KG1 (cell line): ENCODE measurements at places on chromosomes 16 and 17.

DNA sequence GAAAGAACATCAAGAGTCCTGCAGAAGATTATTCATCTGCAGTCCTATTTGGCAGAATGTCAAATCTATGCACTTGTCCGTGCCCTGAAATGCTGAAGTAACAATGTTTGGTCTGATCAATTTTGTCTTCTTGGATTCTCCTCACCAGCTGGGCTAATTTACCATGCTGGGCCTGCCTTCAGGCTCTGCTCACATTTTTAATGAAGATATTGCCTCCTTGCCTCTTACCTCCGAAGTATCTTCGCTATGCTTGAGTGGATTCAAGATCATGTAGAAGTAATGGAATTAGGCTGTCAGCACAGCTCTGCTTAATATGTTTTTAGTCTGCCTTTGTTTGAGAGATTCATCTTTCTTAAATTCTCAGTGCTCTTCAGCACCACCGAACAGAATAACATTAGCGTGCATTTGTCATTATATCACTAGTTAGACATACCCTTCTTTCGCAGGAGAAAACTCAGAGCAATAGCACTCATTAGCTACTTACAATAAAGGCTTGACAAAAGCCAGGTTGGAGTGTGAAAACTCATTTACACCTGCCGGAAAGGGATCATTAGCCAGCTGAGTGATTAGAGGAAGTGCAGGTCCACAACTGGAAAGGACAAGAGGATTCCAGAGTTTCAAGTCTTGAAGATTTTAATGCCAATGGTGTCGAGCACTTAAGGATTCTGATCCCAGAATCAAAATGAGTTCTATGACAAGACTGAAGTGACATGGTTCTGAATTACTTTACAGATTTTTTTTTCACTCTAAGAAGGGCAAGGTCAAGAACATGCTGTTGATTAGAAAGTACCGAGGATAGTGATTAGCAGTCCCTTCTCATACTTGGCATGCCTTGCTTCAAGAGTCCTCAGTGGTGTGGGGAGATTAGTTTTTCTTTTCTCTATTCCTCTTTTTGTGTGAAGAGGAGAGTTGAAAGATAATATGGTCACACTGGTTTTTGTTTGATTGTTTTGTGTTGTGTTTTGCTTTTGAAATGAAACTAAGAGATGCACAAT, 405.6 kb upstream of the TOM1L1 start:
- no peak for DNase-seq

- no peak for DNase-seq
Observed at GRCh38 chr17:15957608-15958307, 12.8 kb downstream of the ADORA2B start.

DNA sequence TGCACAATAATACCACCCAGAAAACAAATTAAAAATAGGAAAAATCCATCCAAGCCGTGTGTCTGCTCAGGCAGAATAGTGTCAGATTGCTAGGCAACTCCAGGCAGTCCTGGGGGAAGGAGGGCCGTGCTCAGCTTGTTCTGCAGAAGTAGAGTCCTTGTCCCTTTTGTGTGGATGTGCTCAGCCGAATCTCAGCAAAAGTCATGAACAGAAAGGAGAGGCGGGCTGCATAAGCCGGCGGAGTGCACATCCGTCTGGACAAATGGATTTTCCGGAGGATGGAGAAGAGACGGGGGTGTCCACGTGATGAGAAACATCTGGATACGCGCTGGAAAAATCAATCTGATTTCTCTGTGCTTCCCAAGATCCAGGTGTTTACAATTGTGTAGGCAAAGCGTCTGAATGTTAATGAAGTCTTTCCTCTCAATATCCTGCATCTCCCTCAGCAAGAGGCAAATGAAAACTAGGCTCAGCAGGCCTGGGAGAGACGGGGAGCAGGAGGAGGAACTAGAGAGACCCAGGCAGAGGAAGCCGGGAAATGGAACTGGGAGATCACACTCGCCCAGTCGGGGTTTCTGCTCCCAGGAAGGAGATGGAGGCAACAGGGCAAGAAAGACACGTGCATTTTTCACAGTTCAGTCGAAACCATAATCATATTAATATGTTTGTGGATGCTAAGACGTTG, 7.7 kb upstream of the RBFOX3 start:
- no peak for DNase-seq

- DNase-seq, result no peak
Observed at GRCh38 chr17:36849871-36850348, 87.4 kb upstream of the LHX1 start.

DNA sequence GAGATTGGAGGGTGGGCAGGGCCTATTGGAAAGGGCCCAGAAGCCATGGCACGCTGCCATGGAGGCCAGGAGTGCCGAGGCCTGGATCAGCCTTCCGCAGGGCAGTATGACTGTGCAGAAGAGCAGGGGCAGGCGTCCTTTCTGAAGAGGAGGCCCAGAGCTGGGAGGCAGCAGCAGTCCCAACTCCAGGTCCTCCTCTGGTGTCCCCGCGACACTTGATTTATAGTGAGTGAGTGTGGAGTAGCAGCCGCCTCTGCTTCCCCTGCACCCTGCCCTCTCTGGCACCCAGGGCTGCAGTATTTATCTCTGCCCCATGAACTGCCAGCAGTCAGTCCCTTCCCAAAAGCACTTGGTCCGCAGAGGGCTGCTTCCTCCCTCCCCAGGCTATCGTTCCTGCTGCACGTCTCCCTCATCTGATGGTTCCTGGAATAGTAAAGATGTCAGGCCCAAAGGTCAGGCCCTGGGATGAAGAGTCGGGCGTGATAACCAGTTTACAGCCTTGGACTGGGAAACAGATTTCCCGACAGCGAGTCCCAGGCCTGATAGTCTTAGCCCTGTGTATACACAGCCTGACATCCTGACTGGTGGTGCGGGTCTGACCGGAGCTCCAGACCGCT, 32.9 kb downstream of the PGS1 start:
- no peak for DNase-seq

- DNase-seq, result no peak
Observed at GRCh38 chr17:76527430-76528111, 9.9 kb downstream of the CYGB start.

DNA sequence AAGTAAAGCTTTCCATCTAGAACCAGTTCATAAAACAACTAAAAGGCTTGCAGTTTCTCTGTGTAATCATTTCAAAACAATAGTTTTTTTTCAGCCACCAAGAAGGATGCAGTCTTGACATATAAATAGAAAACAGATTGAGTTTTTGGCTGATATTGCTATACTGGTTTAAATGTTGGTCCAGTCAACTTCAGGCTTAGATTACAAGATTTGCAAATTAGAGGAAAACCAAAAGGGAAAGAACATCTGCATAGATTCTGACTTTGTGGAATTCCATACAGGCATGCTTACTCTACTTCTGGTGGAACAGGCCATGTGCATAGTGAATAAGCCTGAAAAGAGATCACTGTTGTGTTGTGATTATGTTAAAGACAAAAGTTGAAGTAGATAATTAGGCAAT, 150.3 kb downstream of the BCAS3 start:
- DNase-seq, result no peak

- DNase-seq, result no peak
Observed at GRCh38 chr17:73544333-73544732, 99.9 kb downstream of the SDK2 start.

- no peak for DNase-seq
Observed at GRCh38 chr16:25896411-25896810, 204.7 kb downstream of the HS3ST4 start.

DNA sequence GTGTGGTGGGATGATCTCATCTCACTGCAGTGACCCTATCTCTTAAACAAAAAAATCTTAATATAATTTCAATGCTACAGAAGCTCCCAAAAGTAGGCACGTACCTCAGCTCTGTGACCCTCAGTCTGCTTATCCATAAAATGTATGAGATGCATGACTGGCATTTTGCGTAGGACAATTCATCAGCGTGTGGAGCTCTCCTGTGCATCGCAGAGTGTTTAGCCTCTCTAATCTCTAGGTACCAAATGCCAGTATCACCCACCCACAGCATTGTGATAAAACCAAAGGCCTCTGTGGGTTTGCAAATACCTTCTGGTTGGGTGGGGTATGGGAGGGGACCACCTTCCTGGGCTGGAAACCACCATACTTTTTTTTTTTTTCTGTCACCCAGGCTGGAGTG, 19.0 kb upstream of the TUBG2 start:
- DNase-seq, result no peak

DNA sequence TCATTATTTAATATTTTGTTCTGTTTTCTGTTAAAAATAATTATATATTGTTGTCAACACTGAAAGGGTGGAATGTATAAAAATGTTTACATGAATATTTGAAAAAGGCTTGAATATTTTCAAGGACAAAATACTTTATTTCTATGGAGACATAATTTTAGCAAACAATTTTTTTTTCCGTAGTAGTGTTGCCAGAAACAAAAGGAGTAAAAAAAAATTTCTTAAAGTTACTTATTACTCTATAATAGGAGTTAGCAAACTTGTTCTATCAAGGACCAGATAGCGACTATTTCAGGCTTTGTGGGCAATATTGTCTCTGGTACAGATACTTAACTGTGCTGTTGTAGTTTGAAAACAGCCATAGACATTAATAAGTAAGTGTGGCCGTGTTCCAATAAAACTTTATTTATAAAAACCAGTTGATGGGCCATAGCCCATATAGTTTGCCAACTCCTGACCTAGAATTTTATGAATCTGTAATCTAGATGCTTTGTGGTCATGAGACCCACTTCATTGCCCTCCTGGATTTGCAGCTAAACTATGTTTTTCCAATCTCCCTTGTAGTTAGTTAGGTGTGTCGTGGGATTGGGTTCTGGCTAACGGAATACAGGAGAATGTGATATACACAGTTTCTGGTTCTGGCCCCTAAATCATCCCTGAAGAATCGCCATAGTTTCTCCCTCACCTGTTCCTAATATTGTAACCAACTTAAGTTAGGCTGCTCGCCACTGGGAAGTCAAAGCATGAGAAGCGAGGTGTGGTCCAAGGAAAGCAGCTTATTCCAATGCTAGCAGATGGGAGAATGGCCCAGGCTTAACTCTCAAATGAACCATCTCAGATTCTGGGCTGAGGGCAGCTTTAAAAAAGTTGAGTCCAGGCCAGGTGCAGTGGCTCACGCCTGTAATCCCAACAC, 153.6 kb downstream of the ABCA8 start:
- no peak for DNase-seq

GRCh38 chr16:78060809-78061208, 38.5 kb downstream of the CLEC3A start:
- no peak for DNase-seq

GRCh38 chr17:28712032-28712704, 480 bp upstream of the PROCA1 start:
- peak; percentile 38 for DNase-seq

- DNase-seq, result peak; percentile 38
Observed at GRCh38 chr17:41666708-41667279, 21.9 kb upstream of the EIF1 start.

- no peak for DNase-seq
Observed at GRCh38 chr17:60390186-60390585, 1.7 kb downstream of the USP32 start.

- no peak for DNase-seq
Observed at GRCh38 chr16:11384956-11385586, 39.8 kb downstream of the RMI2 start.

GRCh38 chr16:81066681-81067080, 10.4 kb downstream of the C16orf46 start:
- DNase-seq, result no peak

- DNase-seq, result no peak
Observed at GRCh38 chr17:82005701-82006348, 16.9 kb downstream of the CENPX start.

DNA sequence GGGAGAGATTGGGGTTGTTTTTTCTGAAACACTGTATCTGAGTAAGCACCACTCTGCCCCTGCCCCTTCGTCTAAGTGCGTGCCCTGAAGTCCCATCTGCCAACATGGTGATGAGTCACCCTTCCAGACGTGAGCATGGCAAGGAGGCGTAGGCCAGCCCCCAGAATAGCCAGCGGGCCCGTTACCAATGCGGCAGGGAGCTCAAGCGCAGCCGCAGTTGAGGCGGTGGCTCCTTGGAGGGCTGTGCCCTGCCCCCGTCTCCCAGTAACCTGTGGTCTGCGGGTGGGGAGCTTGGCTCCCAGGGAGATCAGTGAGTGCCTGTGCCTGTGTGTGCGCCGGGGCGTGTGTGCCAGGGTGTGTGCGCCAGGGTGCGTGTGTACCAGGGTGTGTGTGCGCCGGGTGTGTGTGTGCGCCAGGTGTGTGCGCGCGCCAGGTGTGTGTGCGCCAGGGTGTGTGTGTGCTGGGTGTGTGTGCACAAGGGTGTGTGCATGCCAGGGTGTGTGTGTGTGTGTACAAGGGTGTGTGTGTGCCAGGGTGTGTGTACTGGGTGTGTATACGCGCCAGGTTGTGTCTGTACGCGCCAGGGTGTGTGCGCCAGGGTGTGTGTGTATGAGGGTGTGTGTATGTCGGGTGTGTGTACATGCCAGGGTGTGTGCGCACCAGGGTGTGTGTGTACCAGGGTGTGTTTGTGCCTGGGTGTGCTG, 98.6 kb upstream of the CHMP6 start:
- no peak for DNase-seq

- DNase-seq, result peak; percentile 42
Observed at GRCh38 chr17:48878920-48879898, 13.4 kb upstream of the ATP5MC1 start.

GRCh38 chr17:34437188-34437587, 74.2 kb upstream of the CCL1 start:
- no peak for DNase-seq

- DNase-seq, result no peak
Observed at GRCh38 chr17:20141198-20141972, 132.2 kb downstream of the SPECC1 start.

- no peak for DNase-seq
Observed at GRCh38 chr17:4895657-4896331, 3.5 kb upstream of the C17orf107 start.

DNA sequence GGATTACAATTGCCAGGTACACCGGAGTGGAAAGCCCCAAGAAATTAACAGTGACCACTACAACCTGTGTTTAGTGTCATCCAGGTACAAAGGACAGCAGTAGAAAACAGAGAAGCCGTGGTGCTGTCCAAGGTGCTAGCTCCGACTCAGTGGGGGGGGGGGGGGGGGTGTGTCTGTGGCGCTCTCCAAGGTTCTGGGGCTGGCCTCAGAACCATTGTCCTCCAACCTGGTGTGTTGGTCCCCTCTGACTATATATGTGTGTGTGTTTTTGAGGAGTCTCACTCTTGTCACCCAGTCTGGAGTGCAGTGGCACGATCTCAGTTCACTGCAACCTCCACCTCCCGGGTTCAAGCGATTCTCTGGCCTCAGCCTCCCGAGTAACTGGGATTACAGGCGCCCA, 5.8 kb upstream of the ZNF23 start:
- peak; percentile 6 for DNase-seq

- DNase-seq, result no peak
Observed at GRCh38 chr17:56350592-56350991, 197.3 kb downstream of the ANKFN1 start.

- no peak for DNase-seq
Observed at GRCh38 chr17:73910821-73911515, 266.7 kb upstream of the SDK2 start.

- no peak for DNase-seq
Observed at GRCh38 chr17:3845291-3845620, 790 bp downstream of the NCBP3 start.

DNA sequence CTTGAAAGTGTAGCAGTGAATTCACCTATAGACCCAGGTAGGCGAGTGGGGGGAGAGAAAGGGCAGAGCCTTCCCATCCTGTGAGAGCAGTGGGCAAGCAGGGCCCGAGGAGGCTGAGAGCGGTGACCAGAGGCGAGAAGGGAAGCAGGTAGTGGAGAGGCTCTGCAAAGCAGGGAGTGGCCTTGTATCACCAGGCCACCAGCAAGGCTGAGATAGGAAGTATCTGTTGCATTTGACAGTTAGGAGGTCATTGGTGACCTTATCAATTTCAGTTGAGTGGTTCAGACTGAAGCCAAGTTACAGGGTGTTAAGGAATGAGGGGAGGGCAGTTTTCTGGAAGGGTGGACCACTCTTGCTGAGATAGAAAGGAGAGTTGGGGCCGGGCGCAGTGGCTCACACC, 10.7 kb upstream of the HSD3B7 start:
- no peak for DNase-seq
